ENCODE measurements at places on chromosomes 7 and 10.

DNA sequence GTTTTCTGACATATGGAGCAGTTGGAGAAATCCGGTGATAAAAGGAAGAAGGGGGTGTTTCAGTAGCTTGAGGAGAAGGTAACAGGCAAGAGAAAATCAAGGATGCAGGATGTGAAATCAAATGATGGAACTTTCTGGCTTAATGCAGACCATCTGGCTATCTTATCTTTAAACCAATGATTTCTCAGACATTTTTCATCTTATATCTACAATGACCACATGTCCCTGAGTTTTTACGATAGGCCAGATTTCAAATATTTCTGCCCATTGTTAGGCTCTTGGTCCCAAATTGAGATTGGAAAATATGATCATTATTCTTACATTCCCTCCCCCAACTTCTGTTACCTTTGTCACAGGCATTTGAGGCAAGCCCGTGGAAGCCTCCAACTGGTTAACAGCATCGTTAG lies 486.8 kb downstream of the SUGCT start:
- no peak for DNase-seq

- no peak for DNase-seq
Observed at GRCh38 chr10:102497545-102497944, 5.0 kb downstream of the ACTR1A start.

GRCh38 chr7:138460176-138460648 lies at the start of gene TRIM24:
TRIM24 (plus strand) TSS chr7:138460259; CDS start chr7:138460549, 290 bp downstream.
- no peak for DNase-seq

GRCh38 chr10:124084708-124085107 lies 8.7 kb downstream of the CHST15 start:
- DNase-seq = no peak

- no peak for DNase-seq
Observed at GRCh38 chr7:67484244-67484751, 487.7 kb downstream of the TYW1 start.

GRCh38 chr7:105760551-105761447 lies 115.6 kb downstream of the ATXN7L1 start:
- DNase-seq = no peak

- no peak for DNase-seq
Observed at GRCh38 chr10:46560381-46560780, 3.9 kb upstream of the GPRIN2 start.

DNA sequence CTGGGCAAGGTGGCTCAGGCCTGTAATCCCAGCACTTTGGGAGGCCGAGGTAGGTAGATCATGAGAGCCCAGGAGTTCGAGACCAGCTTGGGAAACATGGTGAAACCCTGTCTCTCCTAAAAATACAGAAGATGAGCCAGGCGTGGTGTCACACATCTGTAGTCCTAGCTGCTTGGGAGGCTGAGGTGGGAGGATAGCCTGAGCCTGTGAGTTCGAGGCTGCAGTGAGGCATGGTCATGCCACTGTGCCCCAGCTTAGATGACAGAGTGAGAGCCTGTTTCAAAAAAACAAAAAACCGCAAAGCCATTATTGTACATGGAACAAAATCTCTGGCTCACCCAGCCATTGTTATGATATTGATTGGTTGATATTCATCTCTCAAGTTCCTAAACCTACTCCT lies 53.7 kb downstream of the KMT2E start:
- DNase-seq = no peak

DNA sequence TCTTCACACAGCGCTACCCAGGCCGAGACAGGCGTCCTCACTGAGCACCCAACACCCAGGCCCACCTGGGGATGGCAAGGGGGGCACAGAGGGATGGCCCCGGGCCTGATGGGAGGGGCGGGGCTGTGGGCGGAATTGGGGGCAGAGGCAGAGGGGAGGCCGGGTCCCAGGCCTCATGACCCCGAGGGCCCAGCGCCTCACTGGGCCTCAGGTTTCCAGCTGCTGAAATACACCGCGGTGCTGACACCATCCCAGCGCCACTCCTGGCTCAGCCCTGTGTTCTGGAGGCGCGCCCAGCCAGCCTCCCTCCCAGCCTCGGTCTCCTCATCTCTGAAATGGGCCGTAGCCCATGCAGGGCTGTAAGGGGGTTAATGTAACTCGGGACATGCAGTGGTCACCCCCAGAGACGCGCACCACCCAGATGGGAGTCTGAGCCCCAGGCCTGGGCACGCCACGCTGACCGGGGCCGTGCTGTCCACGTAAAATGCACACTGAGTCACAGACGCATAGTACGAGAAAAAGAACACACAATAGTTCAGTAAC lies 82.3 kb downstream of the UNCX start:
- DNase-seq = no peak

- DNase-seq = no peak
Observed at GRCh38 chr7:71521506-71521905, 389.6 kb downstream of the GALNT17 start.

DNA sequence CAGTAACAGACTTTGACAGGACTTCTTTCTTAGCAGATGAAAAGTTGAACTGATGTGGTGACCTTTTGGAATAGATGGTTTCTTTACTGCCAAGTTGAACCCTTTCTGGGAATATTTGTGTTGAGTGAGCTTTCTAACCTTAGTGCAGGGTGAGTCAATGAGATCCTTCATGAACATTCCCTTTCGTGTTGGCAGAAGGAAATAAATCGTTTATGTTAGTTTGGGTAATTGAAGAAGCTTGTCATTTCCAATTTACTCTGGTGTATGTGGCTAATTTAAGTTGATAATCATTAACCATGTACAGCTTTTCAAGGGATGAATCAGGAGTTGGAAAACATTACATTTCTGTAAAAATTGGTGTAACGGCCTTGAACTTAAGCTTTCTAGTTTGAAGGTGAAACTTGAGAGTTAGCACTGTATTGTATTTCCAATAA lies 43.4 kb downstream of the PTTG1IP2 start:
- no peak for DNase-seq

GRCh38 chr10:62911210-62911963 lies 95.2 kb upstream of the EGR2 start:
- no peak for DNase-seq

- no peak for DNase-seq
Observed at GRCh38 chr7:68015122-68015977, 1018.7 kb downstream of the TYW1 start.
